ENCODE measurements at places on chromosomes 6 and 20. TPM values are rescaled to one million over a fixed set of nuclear protein-coding genes. Genes with fewer than 3 reads are reported as not detected.

The PRPH2 gene
- total RNA-seq = not detected

The TLDC2 gene
- total RNA-seq = not detected

The RFX6 gene
- not detected for total RNA-seq

The TGIF2 gene
- total RNA-seq = 57.1 TPM

The CFAP61 gene
- total RNA-seq = not detected

The NAA20 gene
- total RNA-seq = 39.9 TPM

The TRIM15 gene
- not detected for total RNA-seq

- no peak for ATAC-seq
Observed at GRCh38 chr20:965956-966355, 36.2 kb downstream of the RSPO4 start.

- no peak for ATAC-seq
Observed at GRCh38 chr6:123316733-123317323, 319.9 kb downstream of the TRDN start.

DNA sequence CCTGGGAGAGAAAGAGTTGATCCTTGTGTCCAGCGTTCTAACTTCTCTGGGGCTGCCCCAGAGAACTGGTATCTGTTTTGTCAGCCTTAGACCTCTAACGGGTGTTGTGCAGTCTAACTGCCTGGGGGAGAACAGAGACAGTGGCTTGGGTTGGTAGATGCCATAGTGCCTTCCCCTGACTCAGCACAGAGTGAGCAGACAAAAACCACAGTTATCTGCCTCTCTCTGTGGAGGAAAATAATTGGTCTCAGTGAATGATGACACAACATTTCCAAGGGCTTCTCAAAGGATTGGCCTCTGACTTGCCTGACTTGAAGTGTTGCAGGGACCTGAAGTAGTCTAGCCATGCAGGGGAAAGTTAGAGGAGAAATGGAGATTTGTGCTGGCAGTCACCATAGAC lies 226.2 kb upstream of the MAN1A1 start:
- no peak for ATAC-seq

- no peak for ATAC-seq
Observed at GRCh38 chr6:43255408-43256054, 12.2 kb downstream of the TTBK1 start.

- ATAC-seq = peak; percentile 53
Observed at GRCh38 chr20:18662279-18663040, 74.6 kb downstream of the DTD1 start.

DNA sequence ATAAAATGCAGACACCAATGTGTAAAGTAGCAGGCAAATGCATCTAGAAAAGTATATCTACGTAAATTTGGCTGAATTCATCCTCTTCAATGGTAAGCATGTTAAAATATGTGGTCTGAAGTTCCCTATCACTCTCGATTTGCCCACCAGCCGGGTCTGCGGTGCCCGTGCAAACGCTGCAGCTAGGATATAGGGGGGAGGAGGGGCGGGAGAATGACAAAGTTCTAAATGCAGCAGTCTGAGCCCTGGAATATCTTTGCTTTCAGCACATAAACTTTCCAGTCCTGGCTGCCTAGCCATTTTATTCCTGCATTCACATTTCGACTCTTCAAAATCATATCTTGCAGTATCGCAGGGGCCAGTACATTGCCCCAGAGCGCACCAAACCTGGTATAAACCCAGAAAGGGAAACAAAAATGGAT lies 708 bp downstream of the NRN1 start:
- no peak for ATAC-seq

DNA sequence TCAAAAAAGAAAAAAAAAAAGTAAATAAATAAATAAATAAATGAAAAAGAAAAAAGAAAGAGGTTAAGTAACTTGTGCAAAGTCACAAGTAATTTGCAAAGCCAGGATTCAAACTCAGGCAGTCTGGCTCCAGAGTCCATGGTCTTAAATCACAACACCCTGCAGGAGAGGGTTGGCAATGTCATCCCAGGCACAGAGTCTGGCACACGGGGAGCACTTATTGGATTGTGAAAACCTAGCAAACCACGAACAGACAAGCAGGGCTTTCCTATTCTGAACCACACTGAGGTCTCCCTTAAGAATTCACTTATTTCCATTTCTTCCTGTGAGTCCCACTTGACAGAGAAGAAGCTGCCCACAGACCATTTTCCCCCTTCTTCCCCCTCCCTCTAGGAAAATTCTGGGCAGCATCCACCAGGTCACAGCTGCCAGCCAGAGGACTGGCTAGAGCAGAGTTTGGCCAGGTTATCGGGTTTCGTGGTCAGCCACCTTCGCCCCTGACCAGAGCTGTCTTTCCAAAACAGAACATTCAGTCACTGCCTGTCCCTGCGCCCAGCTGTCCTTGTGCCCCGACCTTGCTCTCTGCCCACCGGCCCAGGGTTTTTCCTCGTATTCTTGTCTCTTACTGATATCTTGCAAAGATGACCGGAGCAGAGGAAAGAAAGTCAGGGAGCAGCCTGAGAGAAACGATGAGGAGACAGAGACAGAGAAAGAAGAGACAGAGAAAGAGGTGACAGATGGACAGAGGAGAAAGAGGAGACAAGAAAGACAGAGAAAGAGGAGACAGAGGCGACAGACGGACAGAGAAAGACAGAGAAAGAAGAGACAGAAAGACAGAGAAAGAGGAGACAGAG lies 106.4 kb upstream of the PTPN1 start:
- no peak for ATAC-seq

- no peak for ATAC-seq
Observed at GRCh38 chr20:14334306-14334930, 3.0 kb downstream of the FLRT3 start.

DNA sequence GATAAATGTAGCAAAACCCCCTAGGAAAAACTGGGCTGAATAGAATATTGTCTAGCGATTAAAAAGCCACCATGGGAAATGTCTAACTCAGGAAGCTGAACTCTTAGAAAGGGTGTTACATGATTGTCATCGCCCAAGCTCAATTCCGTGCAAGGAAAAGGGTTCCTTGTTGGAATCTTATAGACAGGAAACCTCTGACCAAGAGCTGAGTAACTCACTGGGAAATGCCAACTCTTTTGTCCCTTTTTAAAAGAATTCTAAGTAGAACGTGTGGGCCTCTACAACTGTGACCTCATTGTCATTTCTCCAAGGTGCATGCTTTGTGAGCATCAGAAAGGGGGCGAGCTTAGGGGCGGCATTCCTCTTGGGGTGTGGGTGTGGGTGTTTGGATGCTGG lies 88.1 kb downstream of the SYNJ2 start:
- no peak for ATAC-seq

GRCh38 chr20:63495167-63495720 lies 3.6 kb downstream of the EEF1A2 start:
- no peak for ATAC-seq

GRCh38 chr6:142975365-142975764 lies 30.4 kb upstream of the HIVEP2 start:
- ATAC-seq = peak; percentile 23

DNA sequence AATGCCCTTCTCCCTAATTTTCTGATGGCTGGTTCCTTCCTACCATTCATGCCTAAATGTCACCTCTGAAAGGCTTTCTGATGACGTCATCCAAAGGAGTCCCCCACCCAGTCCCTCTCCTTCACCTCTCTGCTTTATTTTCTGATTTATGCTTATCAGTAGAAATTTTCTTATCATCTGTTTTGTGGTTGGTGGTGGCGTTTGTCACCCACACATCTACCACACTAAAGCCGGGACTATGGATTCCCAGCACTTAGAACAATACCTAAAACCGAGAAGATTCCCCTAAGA lies 9.0 kb downstream of the CNKSR3 start:
- ATAC-seq = no peak

- ATAC-seq = no peak
Observed at GRCh38 chr20:1307171-1307570, 21.8 kb downstream of the SDCBP2 start.

- ATAC-seq = no peak
Observed at GRCh38 chr6:38543022-38543421, 96.7 kb downstream of the BTBD9 start.

- no peak for ATAC-seq
Observed at GRCh38 chr6:116436586-116436985, 24.6 kb upstream of the CALHM6 start.

GRCh38 chr20:42792052-42792451 lies 397.7 kb downstream of the PTPRT start:
- ATAC-seq = no peak

- no peak for ATAC-seq
Observed at GRCh38 chr6:150689900-150690590, 90.4 kb downstream of the PLEKHG1 start.

GRCh38 chr6:137217801-137218472 lies 1.2 kb downstream of the IFNGR1 start:
- ATAC-seq = no peak

GRCh38 chr6:107460083-107460631 lies 793 bp upstream of the PDSS2 start:
- ATAC-seq = no peak

- ATAC-seq = no peak
Observed at GRCh38 chr6:125811259-125811658, 20.5 kb downstream of the NCOA7 start.

DNA sequence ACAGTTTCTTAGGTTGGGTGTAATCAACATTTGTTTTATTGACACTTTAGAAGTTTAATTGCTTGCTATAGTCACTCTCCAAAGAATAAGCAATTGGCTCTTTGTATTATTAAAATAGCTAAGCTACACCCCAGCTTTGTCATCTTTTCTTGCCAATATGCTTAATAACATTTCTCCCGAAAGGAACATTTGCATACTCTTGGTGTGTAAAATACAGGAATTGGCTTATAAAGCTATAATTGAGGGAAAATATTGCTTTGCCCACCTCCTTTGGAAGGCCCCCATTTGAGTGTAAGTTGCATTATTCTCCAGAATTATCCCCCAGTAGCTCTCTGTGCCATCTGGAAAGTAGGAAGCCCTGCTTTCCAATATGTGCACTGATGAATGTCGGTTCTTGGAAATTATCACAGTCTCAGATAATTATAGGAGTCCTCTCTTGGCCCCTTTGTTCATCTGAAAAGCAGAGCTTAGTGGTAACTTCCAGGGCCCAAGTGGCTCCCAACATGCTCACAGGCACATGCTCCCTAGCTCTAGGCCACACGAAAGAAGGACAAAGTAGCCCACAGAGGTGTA lies 92.4 kb upstream of the B3GAT2 start:
- no peak for ATAC-seq

DNA sequence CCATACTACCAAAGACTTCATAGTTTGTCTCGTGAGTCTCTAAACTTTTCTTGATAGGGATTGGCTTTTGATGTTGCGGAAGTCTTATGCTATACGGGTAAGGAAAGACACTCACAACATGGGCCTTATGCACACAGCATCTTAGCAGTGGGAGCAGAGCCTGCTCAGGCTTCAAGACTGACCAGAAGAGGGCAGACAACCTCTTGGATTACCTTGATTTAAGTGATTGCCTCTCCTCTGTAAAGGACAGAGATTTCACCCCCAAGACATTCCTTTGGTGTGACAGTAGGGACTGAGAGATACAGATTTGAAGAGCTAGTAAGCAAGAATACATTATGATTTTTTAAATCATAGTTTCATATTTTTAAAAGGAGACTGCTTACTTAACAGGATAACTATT lies 71.0 kb upstream of the SAMD3 start:
- ATAC-seq = peak; percentile 69

DNA sequence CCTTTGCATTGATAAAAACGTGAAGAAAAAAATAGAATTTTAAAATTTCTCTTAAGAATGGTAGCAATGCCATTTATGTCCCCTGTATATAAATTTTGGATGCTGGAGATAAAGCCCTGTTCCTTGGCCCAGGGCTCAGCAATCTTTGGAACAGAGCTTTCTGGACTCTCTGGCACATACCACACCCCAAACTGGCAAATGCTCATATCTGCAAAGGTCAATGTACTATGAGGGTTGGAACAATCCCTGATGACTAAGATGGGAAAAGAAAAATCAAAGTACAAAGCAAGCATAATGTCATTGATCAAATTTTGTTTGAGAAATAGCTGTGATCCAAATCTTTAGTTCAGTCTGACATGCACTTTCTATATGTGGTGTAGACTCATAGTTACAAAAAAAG lies 158.1 kb upstream of the HCRTR2 start:
- ATAC-seq = no peak

GRCh38 chr6:146914489-146915483 lies 289.4 kb upstream of the STXBP5 start:
- no peak for ATAC-seq

DNA sequence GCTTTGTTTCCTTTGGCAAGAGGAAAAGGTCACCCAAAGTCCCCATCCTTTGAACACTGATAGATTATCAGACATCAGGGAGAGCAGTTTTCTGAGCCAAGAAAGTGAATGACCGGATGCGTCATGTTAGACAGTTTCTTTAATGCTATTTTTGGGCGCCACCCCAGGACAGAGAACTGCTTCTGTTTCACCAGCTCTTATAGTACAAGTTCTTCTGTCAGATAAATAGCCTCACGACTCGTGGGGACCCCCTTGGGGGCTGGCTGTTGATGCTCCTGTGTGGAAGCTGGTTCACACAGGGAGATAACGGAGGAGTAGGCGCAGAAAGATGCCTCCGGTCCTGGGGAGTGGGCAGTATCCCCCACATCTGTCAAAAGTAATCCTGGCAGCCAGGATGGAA lies 54.6 kb downstream of the NPEPL1 start:
- no peak for ATAC-seq

DNA sequence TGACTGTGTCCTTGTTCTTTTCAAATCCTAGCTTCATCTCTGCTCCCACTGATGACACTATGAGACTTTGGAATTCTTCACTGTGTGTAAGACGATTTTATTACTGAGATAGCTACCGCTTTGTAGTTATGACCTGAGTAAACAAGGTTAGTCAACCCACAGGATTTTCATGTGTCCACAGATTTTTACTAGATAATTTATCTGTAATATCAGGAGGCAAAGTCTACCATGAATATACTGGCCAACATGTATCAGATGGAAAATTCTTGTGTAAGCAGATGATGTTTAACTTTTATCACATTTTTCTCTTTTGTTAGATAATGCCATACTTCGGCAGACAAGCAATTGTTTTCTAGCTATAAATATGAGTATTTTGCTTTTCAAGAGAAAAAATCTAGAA lies 119.8 kb downstream of the SGK1 start:
- ATAC-seq = no peak
